ENCODE measurements at places on chromosomes 5 and 9. TPM values are rescaled to one million over a fixed set of nuclear protein-coding genes. Genes with fewer than 3 reads are reported as not detected.

PCDHGB2 gene
- 14.7 TPM for total RNA-seq

NTNG2 gene
- 40.4 TPM for total RNA-seq

DNA sequence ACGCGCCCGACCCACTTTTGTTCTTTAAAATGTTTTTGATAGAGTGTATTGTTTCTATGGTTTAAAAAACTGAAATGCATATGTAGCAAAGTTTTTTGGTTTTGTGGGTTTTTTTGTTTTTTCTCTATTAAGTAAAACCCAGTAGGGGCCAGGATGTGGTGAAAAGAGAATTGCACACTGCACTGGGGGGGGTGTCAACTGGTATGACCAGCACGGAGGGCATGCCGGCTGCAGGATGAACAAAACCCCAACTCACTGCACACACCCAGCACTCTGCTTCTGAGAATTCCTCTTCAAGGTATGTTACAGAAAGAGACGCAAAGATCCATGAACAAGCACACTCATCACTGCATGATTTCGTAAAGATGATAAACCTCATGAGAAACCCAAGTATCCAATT is 75.0 kb downstream of the STK10 start:
- no peak for DNase-seq

GRCh38 chr5:72555871-72556270 is 48.7 kb upstream of the ZNF366 start:
- DNase-seq, result no peak

- no peak for DNase-seq
Measured at GRCh38 chr5:83340511-83340918, 131.0 kb upstream of the VCAN start.

PCDHB16 gene
- 7.8 TPM for total RNA-seq

EXD3 gene
- 26.1 TPM for total RNA-seq

GRCh38 chr5:56513141-56513540 is 280.0 kb upstream of the ANKRD55 start:
- no peak for DNase-seq

All from dorsolateral prefrontal cortex (tissue), 122 donors.